HuH-7.5 (cell line): ENCODE measurements at places on chromosomes 1 and 21.
A peak's percentile ranks its signal among the peaks of the same experiment; 100 is the strongest.

GRCh38 chr1:165645654-165646366 lies 14.8 kb downstream of the MGST3 start:
- no peak for DNase-seq

- DNase-seq = no peak
These were observed 197.5 kb upstream of the PTBP2 start for GRCh38 chr1:96524100-96524499.

GRCh38 chr1:69913977-69914376 lies 291.4 kb downstream of the LRRC40 start:
- DNase-seq = no peak

DNA sequence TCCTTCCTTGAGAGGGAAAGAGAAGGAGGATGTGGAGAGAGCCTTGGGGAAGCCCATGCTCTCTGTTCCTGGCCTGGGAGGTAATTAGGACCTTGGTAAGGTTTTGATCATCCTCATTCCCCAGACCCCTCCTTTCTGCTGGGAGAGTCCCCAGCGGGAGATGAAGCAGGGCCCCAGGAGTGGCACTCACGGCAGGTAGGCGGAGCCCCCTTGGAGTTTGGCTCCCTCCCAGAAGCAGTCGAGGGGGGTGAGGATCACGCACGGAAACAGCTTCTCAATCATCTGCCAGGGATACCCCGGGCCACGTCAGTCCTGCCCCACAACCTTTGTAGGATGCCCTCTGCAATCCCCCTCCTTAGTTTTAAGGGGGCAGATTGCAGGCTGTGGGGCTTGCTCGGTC lies 11.5 kb downstream of the PTCH2 start:
- no peak for DNase-seq

- DNase-seq = peak; percentile 3
These were observed 598.8 kb downstream of the PLPP3 start for GRCh38 chr1:55980582-55980981.

DNA sequence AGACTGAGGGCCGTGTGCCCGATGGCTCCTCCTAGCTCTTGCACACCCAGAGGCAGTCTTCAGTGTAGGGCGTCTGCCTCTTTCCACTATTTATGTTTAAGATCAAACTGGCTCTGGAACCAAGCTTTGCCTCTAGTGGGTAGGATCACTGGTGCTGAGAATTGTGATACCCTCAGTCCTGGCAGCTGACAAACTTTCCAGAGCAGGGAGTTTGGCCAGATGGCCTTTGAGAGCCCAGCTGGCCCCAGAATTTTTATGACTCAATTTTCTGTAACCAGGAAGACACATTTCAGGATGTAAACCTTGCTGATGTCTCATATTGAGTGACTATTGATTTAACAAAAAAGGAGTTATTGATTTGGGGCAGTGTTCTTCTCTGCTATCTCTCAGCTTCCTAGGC lies 6.7 kb downstream of the COQ8A start:
- DNase-seq = no peak

GRCh38 chr1:51341876-51342496 lies 11.6 kb upstream of the TTC39A start:
- DNase-seq = no peak

DNA sequence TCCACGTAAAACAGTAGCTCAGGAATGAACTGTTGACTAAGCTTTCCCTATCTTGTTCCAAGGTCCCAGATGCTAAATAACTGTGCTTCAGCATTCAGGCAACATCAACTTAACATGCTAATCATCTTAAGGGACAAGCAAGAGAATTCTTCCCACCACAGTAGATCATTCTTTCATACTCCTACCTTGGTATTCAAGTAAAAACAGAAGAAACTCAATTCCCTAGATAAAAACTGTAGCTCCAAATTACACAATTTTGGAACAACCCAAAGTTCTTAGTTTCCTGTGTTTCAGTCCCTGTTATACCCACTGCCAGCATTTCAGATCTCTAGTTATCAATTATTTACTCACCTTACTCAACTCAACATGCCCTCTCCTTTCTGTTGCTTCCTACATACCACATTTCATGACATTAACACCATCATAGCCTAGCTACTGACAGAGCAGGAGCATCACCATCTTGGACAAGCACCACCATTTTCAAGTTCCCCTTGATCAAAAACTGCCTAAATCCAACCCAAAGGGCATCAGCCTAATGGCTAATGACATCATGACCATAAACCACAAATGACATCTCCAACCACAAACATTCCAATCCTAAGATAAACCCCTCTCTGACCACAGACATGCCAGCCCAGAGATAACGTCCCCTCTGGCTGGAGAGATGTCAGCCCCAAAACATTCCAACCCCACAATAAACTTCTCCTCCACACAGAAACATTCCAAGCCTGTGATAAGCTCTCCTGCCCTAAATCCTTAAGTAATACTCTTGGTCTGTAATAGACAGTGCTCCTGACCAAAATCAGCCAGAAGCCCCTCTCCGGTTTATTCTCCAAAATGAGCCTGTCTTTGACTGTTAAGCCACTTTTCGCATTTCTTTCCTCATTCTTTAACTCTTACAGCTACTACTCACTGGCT lies 191.2 kb downstream of the RERE start:
- DNase-seq = no peak

DNA sequence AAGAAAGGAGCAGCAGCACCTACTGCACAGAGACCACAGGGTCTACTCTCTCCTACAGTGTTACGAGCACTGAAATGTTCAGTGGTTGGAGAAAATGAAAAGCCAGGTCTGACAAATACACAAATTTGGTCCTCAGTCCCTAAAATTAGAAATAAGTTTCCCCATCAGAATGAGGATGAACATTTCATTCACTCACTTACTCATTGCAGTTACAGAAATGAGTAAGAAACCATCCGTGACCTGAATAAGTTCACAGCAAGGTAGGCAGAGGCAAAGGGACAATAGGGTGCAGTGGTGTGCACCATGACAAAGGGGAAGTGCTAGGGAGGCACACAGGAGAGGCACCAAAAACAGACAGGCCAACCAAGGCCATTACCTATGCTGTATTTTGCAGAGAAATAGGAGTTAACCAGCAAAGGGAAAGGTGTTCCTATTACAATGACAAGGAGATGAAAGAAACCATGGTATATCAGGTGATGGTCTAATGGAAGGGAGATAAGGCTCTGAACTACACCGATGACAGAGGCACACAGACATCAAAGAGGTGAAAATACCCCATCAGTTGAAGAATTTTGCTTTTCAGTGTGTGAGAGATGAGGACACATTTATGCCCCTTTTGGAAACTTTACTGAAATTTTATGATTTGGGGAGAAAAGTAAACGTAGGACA lies 29.4 kb downstream of the VAV3 start:
- no peak for DNase-seq

DNA sequence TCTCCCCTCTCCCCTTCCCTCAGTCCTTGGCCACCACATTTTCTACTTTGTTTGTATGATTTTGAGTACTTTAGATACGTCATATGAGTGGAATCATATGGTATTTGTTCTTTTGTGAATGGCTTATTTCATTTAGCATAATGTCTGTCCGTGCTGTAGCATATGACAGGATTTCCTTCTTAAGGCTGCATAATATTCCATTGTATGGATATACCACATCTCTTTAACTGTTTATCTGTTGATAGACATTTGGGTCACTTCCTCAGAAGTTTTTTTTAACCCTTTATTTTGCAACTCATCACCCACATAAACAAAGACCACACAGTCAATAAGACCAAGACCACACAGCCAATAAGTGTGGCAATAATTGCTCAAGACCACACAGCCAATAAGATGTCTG lies 24.9 kb downstream of the FAM163A start:
- DNase-seq = no peak

DNA sequence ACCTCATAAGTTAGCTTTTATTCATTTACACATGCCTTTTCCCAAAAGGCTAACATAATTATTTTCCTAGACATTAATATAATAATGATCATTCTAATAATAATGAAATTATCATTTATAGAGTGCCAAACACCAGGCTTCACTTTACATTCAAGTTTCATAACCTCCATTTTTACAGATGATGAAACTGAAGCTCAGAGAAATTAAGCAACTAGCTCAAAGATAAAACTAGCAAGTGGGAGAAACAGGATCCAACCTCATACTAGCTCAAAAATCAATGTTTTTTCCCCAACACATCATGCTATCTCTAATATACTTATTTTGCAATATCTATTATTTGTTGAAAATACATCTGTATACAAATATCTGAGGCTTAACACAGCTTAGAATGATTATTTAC lies 14.0 kb downstream of the LPGAT1 start:
- DNase-seq = no peak

DNA sequence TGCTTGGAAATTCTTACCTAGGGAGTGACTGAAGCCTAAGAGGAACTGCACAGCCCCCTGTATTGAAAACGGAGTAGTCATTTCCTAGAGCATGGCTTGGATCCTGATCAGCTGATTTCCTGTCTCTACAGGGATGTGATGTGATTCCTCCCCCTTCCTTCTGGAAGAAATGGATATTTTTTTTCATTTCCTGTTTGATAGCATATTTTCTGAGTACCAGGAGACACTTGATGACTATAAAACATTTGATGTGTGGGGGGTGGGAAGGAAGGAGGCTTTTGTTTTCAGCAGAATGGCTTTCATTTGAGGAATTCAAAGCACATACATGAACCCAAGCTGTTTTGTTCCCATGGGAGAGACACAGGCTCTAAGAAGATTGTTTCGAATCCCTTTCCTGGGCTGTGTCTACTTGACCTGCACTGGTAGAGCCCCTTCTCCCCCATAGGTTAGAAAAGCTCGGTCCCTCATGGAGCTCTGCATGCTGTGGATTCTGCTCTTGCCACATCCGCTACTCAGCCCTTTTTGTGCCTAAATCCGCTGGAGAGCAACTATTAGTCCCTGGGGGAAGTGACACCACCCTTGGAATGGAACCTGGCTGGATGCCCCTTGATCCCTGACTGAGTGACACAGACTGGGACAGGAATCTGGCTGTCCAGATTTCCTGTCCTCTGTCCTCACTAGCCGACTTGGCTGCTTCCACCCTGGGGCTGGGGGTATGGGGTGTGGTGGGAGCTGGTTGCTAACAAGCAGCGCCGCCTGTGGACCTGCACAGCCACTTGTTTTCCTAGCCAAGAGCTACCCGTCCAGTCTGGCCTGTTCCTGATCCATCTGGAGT lies 71.8 kb upstream of the MACF1 start:
- DNase-seq = peak; percentile 33

- no peak for DNase-seq
These were observed 25.7 kb downstream of the COA6 start for GRCh38 chr1:234398849-234399381.

GRCh38 chr1:111870181-111870580 lies 114.5 kb downstream of the DDX20 start:
- no peak for DNase-seq

DNA sequence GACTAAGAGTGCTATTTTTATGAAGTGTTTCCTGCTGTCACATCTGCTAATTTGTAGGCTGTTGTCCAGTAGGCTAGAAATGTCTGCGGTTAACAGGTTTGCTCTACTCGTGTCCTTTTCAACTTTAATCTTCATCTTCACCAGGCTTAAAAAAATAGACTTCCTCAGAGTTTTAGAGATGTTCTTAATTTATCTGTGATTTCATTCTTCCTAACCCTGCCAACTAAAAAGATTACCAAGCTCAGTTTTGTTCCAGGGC lies 66.8 kb downstream of the SASS6 start:
- DNase-seq = no peak

DNA sequence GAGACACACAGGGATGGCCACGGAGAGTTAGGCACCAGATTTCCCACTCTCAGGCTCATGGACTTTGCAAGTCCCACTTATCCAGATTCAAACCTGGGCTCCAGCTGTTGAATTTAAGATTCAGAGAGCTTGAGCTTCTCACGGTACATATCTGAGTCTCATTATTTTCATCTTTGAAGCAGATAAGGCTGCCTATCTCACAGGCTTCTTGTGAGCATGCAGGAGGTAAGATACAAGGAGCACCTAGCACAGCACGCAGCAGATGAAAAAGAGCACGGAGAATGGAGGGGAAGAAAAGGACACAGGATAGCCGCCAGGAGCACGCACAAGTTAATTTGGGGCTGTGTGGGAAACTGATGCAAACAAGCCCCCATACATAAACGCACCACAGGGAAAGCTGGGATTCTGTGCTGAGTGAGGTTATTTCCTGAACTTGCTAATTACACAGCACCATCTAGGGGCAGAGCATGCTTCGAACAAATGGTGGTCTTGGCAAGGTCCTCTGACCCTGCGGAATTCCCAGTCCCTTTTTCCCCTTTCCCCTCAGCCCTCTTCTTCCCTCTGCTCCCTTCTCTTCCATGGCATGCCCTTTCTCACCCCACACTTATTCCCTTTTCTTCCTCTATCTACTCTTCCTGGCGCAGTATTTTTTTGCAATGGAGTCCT lies 134.7 kb upstream of the VANGL1 start:
- DNase-seq = peak; percentile 5

DNA sequence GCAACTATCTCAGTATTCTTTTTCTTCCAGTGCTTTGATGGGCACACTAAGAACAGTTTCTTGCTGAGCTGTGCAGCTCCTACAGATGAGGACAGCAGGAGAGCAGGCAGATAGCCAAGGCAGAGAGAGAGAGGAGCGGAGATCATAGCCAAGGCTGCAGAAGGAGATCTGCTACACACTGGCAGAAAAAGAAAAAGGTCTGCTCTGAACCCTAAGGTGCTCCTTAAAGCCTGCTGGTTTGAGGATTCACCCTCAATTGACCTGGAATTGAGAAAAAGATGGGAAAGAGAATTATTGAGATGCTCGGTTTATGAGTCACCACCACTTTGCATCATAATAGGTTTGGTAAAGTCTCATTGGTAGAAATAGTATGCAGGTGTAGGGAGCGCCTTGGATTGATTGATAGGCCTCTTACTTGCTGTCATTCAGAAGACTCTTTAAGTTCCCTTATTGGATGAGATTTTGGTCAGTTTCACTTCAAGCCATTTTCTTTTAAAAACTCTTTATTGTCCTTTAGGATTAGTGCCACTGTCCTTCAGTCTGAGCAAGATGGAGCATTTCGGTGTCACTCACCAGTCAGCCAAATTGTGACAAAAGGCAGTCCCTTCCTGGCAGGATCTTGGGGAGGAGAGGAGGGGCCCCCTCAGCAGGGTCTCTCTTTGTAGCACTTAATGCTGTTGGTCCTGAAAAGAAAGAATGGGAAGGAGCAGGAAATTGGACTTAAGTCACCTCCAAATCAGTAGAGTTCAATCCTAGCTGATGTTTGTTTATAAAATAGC lies 685.0 kb downstream of the ADGRL2 start:
- no peak for DNase-seq

DNA sequence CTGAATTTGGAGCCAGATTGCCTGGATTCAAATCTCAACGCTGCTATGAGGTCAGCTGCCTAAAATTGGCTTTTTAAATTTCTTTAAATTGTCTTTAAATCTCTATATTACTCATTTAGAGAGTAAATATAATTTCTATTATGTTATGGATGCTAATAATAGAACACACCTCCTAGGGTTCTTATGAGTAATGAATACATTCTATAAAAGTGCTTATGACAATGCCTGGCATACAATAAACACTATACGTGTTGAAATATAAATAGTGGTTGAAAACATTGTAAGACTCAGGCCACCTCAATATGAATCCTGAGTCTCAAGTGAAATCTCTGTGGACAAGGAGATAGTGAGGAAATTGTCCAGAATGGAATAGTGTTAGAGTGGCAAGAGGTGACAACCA lies 31.0 kb upstream of the PHGDH start:
- no peak for DNase-seq

- no peak for DNase-seq
These were observed 248.9 kb downstream of the NTNG1 start for GRCh38 chr1:107389410-107390396.

- no peak for DNase-seq
These were observed 143.5 kb downstream of the SYT14 start for GRCh38 chr1:210081494-210081893.

GRCh38 chr1:169610108-169610507 lies 19.8 kb downstream of the SELP start:
- DNase-seq = no peak

- DNase-seq = peak; percentile 73
These were observed 642 bp downstream of the HCRTR1 start for GRCh38 chr1:31617916-31618746.
